GF-D8 (cell line): ENCODE measurements at places on chromosomes 3 and 15.

DNA sequence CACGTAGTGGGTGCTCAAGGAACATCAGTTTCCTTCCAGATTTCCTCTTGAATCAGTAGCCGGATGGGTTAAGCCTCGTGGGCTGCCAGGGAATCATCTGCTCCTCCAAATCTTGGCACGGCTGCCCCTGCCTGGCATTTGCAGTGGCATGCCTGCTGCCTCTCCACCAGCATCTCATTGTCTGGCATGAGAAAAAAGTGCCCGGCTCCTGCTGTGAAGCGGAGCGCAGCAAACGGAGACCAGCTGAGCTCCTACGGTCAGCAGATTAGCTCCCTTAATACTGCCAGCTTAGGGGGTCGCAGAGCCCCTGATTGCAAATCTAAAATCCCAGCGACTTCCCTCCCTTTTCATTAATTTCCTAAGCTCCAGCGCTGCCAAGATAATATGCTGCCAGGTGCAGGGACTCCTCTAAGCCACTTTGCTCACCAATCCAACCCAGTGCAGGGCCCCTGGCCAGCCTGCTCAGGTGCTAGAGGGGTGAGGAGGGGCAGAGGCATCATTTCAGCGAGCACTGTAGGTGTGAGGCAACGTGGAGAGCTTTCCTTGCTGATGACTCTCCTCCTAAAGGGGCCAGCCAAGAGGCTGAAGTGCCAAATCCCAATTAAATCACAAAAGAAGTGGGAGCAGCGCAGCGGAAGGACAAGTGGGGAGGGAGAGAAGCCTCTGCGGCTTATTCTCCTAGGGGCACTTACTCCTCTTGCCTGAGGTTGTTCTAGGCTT lies 49.6 kb upstream of the ST8SIA2 start:
- DNase-seq = no peak

- DNase-seq = no peak
Measured at GRCh38 chr3:38049358-38050126, 10.5 kb downstream of the DLEC1 start.

DNA sequence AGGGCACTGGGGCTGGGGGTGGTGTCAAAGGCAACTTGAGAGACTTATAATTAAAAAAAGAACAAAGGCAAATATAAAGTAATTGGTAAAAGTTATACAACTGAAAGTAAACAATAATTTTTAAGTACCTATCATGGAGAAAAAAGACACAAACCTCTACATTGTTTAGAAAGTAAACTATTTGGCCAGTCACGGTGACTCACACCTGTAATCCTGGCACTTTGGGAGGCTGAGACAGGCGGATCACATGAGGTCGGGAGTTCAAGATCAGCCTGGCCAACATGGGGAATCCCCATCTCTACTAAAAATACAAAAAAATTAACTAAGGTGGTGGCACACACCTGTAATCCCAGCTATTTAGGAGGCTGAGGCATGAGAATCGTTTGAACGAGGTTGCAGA lies 25.8 kb downstream of the RPSA start:
- DNase-seq = no peak

- DNase-seq = no peak
Measured at GRCh38 chr3:196423044-196423781, 9.0 kb downstream of the UBXN7 start.

- no peak for DNase-seq
Measured at GRCh38 chr3:181712226-181712552, 464 bp downstream of the SOX2 start.

- DNase-seq = no peak
Measured at GRCh38 chr3:170442947-170443346, 24.3 kb downstream of the CLDN11 start.

- no peak for DNase-seq
Measured at GRCh38 chr3:85589145-85589544, 630.4 kb downstream of the CADM2 start.

- DNase-seq = no peak
Measured at GRCh38 chr15:34240537-34240936, 15.7 kb downstream of the EMC4 start.

GRCh38 chr15:80679804-80680175 lies 15.3 kb upstream of the ABHD17C start:
- no peak for DNase-seq

DNA sequence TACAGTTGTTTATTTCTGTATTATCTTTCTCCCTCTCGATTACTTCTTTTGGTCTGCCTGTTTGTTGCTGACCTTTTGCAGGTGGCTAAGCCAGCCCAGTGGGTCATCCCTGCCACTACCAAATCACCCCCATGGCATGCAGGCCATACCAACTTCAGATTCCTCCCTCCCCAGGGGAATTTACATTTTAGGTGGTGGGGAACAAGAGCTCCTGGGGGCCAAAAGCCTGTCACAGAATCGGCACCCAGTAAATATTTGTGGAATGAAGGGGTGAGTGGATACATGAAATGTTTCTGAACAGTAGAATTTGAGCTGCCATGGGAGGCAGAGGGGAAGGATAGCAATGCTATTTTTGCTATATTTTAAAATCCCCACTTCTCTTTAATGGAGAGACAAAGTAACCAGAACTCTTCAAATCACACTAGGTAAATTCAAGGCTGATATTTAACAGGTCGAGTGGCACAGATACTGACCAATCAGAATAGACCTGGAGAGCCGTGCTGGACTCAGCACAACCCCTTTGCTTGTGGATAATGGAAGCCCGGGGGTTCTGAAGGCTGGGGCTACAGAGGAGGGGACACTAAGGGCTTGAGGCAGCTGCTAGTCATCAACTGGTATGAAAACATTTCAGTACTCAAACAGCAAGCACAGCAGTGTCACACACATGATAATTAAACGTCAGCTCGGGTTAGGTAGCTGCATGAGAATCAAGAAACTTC lies 54.3 kb upstream of the SMAD3 start:
- no peak for DNase-seq

- DNase-seq = no peak
Measured at GRCh38 chr15:48242015-48242414, 35.9 kb downstream of the SLC12A1 start.

- no peak for DNase-seq
Measured at GRCh38 chr3:70308760-70309159, 3.7 kb downstream of the MDFIC2 start.

DNA sequence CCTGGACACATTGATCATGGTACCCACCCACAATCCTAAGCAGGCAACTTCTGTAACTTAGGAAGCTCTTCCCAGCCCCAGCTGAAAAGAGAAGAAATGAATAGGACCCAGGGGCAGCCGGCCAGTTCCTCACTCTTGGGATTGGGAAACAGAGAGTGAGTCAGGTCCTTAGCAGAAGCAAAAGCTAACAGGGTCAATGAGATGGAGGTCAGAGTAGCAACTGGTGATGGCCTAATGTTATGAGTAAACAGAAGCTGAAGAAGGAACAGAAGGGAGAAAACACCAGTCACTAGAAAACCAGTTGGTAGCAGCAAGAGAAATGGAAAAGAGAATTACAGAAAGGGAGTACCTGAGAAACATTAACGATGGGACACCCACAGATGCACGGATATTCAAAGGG lies 20.0 kb downstream of the RIOX2 start:
- DNase-seq = no peak

GRCh38 chr3:12190832-12191231 lies 32.1 kb upstream of the TIMP4 start:
- DNase-seq = no peak

- no peak for DNase-seq
Measured at GRCh38 chr15:34854232-34854631, 58.9 kb upstream of the ACTC1 start.

- no peak for DNase-seq
Measured at GRCh38 chr3:37864904-37865303, 3.2 kb downstream of the CTDSPL start.

- no peak for DNase-seq
Measured at GRCh38 chr15:60839510-60840211, 360.7 kb upstream of the ICE2 start.

DNA sequence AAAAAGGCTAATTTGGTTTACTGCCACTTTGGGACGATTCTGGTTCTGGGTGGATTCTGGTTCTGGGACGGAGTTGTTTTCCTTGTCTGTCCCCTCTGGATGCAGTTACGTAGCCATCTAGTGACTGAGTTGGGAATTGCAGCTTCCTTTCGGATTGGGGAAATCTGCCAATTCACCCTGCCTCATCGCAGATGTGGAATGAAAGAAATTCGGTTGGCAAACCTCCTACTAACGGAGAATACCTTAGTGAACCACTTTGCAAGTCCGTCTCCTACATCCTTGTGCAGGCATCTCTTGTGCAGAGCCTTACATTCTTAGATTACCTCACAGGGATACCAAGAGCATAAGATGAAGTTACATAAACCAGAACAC lies 31.5 kb upstream of the AP4E1 start:
- DNase-seq = peak; percentile 24

DNA sequence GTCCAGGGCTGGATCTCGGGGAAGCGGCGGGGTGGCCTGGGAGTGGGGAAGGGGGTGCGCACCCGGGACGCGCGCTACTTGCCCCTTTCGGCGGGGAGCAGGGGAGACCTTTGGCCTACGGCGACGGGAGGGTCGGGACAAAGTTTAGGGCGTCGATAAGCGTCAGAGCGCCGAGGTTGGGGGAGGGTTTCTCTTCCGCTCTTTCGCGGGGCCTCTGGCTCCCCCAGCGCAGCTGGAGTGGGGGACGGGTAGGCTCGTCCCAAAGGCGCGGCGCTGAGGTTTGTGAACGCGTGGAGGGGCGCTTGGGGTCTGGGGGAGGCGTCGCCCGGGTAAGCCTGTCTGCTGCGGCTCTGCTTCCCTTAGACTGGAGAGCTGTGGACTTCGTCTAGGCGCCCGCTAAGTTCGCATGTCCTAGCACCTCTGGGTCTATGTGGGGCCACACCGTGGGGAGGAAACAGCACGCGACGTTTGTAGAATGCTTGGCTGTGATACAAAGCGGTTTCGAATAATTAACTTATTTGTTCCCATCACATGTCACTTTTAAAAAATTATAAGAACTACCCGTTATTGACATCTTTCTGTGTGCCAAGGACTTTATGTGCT lies 527 bp downstream of the B2M start:
- DNase-seq = no peak

DNA sequence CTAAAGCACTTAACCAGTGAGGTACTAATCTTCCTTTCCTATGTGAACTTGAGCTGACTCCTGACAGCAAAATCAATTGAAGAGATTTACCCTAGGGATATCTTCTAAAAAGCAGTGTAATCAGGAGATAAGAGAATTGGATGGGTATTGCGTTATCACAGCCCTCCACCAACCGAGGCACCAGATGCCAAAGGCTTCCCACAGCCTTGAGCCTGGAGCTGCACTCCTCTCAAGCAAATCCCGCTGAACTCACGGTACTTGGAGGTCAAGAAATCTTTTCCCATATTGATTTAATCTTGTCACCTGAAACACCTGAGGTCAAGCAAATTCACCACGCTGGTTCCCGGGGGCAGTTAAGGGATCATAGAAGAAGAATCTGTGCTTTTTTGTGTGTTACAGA lies 346.8 kb downstream of the TBL1XR1 start:
- no peak for DNase-seq

GRCh38 chr3:187935623-187936156 lies 190.4 kb upstream of the BCL6 start:
- no peak for DNase-seq

GRCh38 chr3:112005091-112005672 lies 6.5 kb downstream of the TAGLN3 start:
- DNase-seq = no peak

- no peak for DNase-seq
Measured at GRCh38 chr3:161371441-161372320, at the start of gene SPTSSB. Gene SPTSSB (minus strand): TSS chr3:161371517. CDS start chr3:161346323, 25,194 bp downstream.

DNA sequence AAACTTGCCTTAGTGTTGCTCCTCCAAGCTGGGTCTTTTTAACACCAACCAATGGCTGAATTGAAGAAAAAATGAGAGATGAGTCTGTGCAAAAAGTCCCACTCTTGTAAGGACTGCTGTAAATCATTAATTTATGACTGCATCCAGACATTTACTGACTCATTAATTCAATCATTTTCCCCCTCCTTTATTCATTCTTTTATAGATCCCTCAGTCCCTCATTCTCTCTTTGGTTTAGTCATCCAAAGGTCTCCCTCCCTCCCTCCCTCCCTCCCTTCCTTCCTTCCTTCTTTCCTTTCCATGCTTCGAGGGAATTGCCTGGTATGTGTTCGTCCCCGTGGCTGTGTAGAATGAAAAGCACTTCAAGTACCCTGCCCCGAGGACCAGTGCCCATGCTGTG lies 35.3 kb upstream of the MRPS22 start:
- DNase-seq = no peak

DNA sequence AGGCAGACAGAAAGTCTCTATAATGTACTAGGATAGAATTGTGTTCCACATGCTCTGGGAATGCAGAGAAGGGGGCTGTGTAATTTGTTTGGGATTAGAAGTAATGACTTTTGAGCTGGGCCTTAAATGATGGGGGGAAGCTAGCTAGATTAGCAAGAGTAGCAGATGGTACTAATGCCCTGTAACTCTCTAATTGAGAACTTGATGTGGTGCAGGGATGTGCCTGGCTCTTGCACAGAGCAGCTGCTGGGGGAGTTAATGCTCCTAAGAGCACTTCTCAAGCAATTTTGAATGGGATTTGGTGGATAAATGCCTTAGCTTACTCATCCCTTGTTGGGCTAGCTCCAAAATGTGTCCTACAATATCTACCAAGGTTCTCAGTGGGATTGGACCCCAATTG lies 12.4 kb upstream of the SYN2 start:
- no peak for DNase-seq

DNA sequence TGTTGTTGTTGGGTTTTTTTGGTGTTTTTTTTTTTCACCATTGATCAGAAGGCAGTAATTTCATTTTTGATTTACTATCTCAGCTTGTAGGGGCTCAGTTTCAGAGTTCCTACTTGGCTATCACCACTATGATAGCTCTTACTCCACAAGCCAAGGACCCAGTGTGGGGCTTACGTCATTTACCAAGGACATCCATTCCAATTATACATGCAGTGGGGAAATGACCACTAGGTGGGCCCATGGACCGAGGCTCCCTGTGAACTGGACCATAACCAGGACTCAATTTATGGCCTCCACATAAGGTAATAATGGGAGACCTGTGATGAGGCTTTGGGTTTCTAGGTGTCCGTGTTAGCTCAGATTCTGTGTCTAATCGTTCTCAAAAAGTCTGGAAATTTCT lies 67.5 kb upstream of the CACNA1D start:
- DNase-seq = no peak

- no peak for DNase-seq
Measured at GRCh38 chr3:58167431-58168351, 43.1 kb downstream of the DNASE1L3 start.

DNA sequence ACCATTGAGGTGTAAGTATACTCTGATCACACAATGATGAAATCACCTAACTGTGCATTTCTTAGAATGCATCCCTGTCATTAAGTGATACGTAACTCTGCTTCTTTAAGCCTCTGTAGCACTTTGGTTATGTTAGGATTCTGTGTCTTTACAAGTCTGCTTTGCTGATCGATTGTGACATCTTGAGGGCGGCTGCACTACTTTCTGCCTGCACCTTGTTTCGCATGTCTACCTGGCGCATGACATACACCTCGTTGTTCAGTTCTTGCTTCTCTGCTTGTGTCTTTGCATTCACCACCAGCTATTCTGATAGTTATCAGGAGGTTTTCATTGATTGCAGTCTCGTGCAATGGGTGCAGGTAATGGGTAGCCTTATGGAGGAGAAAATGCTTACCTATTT lies 32.7 kb downstream of the IGF1R start:
- DNase-seq = no peak
